ENCODE measurements at places on chromosomes 2 and 18.

- DNase-seq = no peak
Measured at GRCh38 chr2:168712053-168712452, 90.4 kb upstream of the NOSTRIN start.

DNA sequence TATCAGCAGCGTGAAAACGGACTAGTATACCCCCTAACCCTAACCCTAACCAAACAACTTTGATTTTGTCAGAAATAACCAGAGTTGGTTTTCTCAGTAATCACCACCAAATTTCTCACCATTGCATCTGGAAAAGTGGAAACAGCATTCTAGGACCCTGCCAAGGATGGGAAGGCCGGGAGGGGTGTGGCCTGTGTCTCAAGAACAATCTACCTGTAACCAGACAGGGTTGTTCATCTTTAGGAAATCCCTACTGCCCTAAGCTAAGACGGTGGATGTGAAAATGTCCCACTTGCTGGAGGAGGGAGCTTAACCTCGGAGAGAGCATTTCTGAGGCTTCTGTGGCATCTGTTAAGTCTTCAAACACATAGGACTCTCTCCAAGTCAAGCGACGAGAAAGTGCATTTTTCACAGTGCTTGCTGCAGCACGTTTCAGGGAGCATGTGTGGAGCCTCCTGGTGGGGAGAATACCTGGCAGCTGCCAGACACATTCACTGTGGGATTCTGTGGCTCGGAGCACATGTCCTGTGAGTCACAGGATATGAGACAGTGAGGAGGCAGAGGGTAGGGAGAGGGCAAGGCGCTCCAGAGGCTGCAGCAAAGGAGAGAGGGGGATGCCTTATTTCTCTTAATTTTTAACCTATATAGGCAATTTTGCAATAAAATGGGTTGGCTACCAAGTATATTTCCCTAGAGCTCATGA is 207.5 kb downstream of the SPP2 start:
- DNase-seq = no peak

GRCh38 chr2:8196316-8196715 is 485.5 kb upstream of the ID2 start:
- DNase-seq = no peak

DNA sequence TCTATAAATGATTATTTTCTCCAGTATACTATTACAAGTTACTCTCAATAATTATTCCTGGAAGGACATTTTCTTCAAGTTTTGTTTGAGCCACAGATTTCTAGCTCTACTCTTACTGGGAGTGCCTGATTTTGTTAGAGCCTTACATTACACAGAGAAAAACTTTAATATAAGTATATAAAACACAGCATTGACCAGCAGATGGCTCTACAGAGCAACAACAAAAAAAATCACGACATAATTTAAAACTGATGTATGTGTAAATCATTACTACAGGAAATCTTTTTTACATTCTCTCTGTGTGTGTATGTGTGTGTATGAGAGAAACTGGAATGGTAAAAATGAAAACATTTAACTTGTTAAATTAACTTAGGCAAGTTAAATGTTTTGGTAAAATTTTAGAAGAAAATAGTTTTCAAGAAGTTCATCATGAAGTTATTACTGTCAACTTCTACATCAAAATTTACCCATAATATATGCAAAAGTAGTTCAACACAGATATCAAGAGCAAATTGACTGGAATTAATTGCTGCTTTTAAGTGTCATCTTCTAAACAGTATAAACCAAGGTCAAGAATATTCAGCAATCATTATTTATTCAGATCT is 103.3 kb downstream of the MDH1 start:
- DNase-seq = peak; percentile 6

- no peak for DNase-seq
Measured at GRCh38 chr2:164967781-164968228, 12.5 kb upstream of the SLC38A11 start.

DNA sequence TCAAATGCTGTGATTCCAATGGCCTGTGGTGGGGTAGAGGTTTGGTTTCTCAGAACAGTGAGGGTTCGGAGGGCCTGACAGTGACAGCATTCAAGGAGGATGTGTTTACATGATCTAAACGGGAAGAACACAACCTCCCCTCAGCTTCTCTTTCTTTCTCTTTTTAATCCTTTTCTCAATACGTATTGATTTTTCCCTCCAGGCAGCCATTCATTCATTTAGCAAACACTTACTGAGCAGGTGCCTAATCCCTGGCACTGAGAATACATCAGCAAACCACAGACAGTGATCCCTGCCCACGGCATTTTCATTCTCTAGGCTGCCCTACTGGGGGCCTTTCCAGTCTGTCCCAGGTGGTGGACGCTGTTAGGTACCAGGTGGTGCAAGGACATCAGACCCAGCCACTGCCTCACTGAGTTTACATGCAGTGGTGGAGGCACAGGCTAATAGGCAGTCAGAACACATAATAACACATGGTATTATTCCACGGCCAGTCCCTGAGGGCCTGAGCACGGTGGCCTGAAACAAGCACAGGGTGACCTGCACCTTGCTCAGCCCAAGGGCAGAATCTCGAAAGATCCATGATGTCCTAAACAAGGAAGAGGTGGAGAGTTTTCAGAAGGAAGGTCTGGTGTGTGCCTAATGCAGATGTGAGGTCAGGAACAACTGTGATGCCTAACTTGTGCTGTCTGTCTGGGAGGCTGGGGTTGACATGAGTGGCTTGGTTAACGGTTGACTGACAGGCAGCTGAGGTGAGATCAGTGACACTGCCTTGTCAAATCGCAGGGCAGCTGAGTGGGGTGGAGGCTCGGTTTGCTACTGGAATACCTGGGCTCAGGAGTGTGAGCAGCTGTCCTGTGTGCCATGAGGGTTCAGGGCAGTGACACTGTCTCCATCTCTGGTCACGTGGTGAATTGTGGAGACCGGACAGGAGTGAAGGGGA is 785.5 kb upstream of the HS6ST1 start:
- no peak for DNase-seq

- DNase-seq = no peak
Measured at GRCh38 chr2:96329456-96329855, 4.3 kb downstream of the ITPRIPL1 start.

GRCh38 chr2:219112062-219112406 is 48.6 kb downstream of the NHEJ1 start:
- DNase-seq = no peak

- DNase-seq = no peak
Measured at GRCh38 chr2:149824136-149824535, 236.6 kb upstream of the MMADHC start.

- no peak for DNase-seq
Measured at GRCh38 chr18:13222856-13223281, 4.3 kb downstream of the LDLRAD4 start.

- no peak for DNase-seq
Measured at GRCh38 chr2:121205321-121205942, 79.6 kb downstream of the TFCP2L1 start.

DNA sequence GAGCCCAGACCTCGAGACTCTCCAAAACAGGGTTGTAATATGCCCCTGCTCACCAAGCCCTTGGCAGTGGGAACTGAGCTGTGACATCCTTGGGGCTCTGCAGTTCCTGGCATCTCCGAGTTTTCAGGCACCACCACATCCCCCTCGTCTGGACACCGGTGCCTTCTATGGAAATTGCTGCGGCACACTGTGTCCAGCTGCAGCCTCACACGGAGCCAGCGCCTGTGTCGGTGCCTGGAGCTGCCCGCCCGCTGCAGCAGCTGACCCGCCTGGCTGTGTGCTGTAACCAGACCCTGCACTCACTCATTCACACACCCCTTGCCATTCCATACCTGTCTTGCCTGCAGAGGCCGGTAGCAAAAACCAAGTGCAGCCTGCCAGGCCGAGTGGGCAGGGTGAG is 11.8 kb downstream of the IWS1 start:
- no peak for DNase-seq

GRCh38 chr2:42598656-42599055 is 30.2 kb downstream of the MTA3 start:
- DNase-seq = no peak

DNA sequence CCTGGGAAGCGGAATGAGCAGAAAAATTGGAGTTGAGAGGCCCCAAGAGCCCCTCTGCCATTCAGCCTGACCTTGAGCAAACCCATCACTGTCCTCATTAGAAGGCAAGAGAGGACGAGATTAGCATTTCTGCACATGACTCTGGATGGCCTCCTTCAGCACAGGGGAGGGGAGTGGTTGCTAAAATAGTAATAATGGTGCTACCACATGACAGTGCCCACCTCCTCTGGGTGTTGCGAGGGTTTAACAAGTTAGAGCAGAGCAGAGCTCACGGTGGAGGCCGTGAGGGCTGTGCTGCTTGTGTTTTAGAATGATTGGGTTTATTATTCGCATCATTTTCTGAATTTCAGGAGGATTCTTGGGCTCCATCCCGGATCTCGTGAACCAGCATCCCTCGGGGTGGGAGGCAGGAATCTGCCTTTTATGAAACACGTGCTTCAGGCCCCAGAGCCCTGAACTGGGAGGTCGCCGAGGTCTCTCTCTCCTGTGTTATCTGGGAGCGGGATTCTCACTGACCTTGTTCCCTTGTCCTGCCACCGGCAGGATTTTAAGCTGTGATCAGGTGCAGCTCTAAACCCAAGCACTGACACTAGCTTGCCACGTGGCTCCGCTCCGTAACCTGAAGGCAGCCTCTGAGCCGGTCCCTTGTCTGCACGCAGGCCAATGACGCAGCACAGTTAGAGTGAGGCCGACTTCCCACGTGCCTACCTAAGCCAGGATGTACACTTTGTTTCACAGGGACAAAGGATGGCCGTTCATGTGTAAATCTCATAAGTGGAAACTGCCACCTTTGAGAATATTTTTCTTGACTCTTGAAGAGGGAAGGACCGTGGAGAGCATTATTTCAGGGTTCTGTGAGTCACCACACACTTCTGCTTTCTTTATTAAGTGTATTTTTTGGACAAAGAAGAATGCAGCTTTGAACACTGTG is 142.3 kb downstream of the ACOXL start:
- peak; percentile 16 for DNase-seq

- DNase-seq = no peak
Measured at GRCh38 chr2:171852366-171852888, 41.6 kb downstream of the SLC25A12 start.

DNA sequence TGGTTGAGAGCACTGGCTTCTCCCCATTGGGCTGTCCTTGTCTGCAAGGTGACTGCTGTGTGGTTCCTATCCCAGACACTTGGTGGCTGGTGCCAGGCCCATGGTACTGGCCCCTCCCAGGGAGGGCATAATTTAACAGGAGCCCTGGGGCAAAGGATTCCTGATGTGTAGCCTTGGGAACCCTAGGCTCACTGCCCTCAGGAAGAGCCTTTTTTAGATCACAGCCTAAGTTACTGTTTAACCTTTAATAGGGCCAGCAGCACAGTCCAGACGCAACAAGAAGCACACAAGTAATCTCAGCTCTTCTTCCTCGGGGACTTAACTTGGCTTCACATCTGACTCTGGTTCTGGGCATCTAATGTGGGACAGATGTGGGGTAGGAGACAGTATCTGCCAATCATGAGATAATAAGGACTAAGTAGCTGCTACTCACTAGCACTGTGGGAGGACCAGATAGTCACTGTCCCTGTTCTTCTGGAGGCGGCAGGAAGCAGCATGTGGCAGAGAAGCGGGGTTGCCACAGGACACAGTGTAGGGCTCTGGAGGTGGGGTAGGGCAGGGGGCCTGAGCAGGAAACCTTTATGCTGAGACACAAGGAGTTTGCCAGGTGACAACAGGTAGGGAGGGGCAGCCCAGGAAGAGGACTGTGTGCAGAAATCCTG is 136.3 kb downstream of the TMEM17 start:
- no peak for DNase-seq

DNA sequence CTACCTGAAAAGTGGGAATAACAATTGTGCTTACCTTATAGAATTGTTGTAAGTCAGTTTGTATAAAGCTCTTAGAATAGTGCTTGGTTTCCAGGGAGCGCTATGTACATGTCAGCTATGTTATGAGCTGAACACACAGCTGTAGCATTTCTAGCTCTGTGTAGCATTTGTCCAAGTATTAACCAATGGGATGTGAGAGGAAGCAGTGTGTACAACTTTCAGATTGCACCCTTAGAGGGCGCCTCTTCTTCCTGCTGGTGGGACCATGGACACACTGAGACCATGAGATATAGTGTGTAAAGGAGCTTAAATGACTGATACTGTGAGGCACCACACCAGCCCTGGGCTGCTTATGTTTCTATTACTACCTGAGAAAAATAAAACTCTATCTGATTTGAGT is 380.2 kb downstream of the LNPK start:
- DNase-seq = peak; percentile 8

GRCh38 chr2:139925903-139926302 is 1145.7 kb upstream of the NXPH2 start:
- DNase-seq = no peak

GRCh38 chr2:71592181-71592711 is 138.9 kb downstream of the DYSF start:
- DNase-seq = no peak
